Stimulated activated CD8-positive, alpha-beta memory T cell treated with anti-CD3 and anti-CD28 coated beads, Interleukin-7, amount 100 ng/mL, for 1 hour (primary cell): ENCODE measurements at places on chromosomes 3 and 15.

- DNase-seq, result peak; percentile 11
Observed at GRCh38 chr15:68930268-68931022, at the start of gene SPESP1. TSS of gene SPESP1 (plus strand) at chr15:68930525. CDS start at chr15:68930654, 129 bp downstream.

- DNase-seq, result no peak
Observed at GRCh38 chr3:113436809-113437208, 4.5 kb downstream of the CFAP44 start.

DNA sequence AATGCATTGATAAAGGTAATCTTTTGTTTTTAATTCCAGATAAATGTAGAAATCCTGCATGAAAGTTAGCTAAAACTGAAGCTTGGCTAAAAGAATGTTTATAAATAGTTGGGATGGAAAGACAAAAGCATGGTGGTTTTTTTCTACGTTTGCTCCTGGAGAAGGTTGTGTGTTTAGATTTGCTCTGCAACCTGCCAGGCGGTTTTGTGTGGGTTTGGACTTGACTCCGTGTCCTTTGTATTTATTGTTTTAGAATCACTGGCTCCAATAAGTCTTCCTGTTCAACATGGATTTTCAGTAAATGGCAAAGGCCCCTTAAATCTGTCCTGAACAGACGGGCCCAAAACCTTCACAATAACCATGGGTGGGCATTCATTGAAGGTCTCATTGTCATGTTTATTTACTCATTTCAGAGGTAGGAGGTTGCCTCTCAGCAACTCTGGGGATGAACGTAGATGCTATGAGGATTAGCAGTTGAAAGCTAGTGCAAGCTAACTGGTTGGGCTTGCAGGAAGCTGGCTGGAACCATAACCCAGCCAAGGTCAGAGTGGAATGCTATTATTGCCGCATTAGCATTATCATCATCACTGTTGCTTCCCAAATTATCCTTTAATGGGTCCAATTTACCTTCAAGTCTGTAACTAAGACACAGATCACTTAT lies 60.6 kb upstream of the ADAMTS9 start:
- no peak for DNase-seq

- no peak for DNase-seq
Observed at GRCh38 chr15:45469027-45469426, 53.5 kb downstream of the SLC30A4 start.

- DNase-seq, result no peak
Observed at GRCh38 chr3:123503203-123503602, 54.3 kb upstream of the ADCY5 start.

- no peak for DNase-seq
Observed at GRCh38 chr15:69939513-69940440, 157.9 kb downstream of the TLE3 start.
